ENCODE measurements at places on chromosomes 12 and 14.

GRCh38 chr12:52836042-52836466 is 1.9 kb upstream of the KRT79 start:
- peak; percentile 69 for DNase-seq

DNA sequence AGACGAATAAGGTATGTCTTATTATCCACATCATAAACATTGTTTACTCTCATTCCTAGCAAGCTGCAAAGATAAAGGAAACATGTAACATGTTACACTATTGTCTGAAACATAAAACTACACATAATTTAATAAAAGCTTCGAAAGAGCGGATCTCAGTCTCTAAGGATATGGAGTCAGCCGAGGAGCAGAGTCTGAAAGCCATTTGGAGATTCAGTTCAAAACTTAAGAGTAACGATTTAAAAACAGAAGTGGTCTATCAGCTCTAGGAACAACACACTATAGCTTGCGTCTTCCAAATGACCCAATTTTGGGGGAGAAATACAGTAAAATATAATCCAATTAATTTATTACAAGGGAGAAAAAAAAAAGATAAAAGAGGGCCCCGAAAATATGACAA is 775 bp downstream of the NEMF start:
- no peak for DNase-seq

GRCh38 chr12:110503432-110503831 is 1.3 kb downstream of the RAD9B start:
- DNase-seq, result no peak

DNA sequence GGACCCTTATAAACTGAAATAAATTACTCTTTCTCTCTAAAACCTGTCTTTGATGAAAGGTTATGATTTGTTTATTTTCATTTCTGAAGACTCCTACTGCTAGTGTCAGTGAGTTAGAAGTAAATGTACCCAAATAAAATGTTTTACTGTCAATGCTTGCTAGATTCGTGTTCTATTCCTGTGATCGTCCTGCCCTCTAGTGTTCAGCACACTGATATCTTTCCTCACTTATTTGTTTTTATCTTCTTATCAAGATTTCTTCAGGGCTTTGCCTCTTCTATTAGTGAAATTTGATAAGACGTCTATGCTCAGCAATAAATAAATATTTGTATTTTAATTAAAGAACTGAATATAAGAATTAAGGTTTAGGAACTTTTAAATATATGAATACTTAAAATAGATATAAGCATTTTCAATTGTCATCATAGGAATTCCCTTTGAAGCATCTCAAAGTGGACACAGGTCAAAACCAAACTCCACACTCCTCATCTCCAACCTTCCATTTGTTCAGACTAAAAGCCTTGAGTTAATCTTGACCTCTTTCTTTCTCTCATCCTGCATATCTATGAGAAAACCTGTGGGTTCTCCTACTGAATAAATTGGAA is 75.8 kb downstream of the C12orf50 start:
- DNase-seq, result peak; percentile 60

GRCh38 chr14:77557391-77557790 is 58.8 kb upstream of the ISM2 start:
- no peak for DNase-seq

GRCh38 chr14:100754020-100754419 is 27.3 kb downstream of the DLK1 start:
- DNase-seq, result no peak

GRCh38 chr12:89949457-89950195 is 241.0 kb upstream of the ATP2B1 start:
- peak; percentile 81 for DNase-seq

- no peak for DNase-seq
Measured at GRCh38 chr14:95304342-95304741, 15.4 kb downstream of the CLMN start.

DNA sequence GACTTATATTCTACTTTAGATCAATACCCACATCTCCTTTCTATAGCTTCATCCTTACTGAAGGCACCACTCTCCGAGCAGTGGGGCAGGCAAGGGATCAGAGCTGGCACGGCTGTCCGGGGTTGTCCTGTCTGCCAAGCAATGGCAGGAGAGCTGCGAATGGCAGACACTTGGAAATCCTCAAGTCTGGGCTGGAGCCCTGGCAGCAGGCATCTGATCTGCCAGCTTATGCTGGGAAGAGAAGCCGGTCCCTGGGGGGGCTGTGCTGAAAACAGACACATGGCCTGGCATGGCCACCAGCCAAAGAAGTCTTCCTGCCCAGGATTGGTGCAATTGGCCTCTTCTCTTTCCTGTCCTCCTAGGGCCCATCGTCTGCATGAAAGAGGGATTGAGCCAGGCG is 280.2 kb upstream of the PWP1 start:
- no peak for DNase-seq

DNA sequence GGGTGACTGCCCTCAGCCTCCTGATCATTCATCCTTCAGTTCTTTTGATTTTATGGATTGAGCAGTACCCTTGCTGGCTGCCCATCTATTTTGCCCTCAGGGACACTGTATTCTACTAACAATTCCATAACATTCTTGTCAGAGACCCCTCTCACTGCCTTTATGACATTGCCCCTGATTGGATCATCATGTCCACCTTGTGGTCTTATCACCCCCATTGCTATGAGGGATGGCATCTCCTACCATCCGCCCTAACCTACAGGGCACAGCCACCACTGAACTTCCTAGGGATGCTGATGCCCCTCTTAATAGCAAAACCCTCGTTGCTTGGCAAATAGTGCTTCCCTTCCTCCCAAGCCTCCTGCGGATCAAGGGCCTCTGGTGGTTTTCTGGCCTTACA is 38.8 kb upstream of the HMGA2 start:
- no peak for DNase-seq

DNA sequence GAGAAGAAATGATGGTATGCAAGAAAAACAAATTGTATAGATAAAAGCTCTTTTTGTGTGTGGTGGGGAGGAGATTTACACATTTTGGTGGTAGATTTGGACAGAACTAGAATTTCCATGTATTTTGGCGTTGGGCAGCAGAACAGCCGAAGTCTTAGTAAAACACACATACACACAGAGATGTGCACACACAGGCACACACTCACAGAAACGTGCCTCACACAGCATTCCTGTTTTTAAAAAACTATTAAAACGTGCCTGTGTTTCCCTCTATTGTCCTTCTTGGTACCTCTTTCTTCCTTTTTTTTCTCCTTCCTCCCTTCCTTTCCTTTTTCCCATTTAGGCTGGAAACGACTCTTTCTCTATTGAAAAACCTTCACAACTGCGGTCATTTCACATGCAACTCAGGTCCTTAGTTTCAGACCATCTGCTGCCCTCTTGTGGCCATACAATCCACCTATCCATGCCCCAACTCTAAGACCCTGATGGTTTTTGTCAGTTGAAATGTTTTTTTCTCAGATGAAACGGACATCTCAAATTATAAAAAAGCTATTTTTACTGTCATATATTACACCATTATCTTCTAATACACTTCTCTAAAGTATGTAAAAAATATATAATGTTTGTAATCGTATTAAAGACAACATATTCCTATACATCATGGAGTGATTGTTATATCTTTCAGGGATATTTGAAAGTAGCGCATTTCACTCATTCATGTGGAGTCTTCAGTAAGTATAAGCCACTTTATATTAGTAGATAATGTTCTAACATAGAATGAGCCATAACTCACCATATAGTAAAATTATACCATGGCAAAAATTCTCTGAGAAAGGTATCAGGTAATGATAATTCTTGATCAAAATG is 386.7 kb upstream of the NOVA1 start:
- DNase-seq, result peak; percentile 85

- DNase-seq, result peak; percentile 53
Measured at GRCh38 chr14:50943943-50944646, at the start of gene PYGL. Gene PYGL, minus strand, starts transcription at chr14:50944483. Its CDS starts 80 bp downstream, at chr14:50944403.

DNA sequence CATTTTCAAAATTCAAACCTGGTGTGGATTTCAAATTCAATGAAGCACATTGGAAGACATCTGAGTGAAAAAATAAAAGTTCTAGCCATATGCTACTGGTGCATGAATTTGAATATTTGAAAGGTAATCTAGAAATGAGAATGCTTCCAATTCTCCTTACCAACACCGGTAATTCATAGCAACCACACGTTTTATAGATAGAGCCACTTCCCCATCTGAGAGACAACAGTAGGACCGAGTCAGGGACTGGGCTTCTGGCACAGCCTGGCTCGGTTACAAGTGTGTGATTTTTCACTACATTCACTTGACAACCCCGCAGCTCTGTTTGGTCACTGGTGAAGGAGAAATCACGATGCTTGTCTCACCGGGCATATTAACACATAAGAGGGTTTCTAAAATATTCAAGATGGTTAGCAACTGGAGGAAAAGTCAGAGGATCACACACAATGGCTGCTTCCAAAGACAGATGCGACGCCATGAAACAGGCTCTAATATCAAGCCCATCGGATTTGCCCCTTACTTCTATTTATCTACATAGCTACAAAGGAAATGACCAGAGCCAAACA is 86.5 kb upstream of the FOXN3 start:
- no peak for DNase-seq

- peak; percentile 85 for DNase-seq
Measured at GRCh38 chr12:49741882-49742620, 694 bp downstream of the TMBIM6 start.

DNA sequence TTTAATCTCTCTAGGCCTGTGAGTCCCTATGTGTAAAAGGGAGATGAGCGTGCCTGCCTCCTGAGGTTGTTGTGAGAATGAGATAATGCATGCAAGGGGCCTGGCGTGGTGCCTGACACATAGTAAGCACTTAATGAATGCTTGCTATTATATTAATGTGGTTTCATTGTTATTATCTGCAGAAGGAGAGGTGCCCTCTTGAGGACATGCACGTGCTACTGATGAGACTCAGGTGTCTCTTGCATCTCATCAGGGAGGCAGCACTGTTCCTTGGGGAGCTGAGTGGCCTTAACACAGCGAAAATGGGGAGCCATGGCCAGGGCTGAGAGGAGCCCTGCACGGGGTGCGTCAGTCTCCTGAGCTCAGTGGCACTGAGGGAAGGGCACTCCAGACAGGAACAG is 29.9 kb upstream of the BCDIN3D start:
- peak; percentile 41 for DNase-seq

- no peak for DNase-seq
Measured at GRCh38 chr12:118590406-118591150, 214.2 kb downstream of the SUDS3 start.

GRCh38 chr14:99037777-99038430 is 234.1 kb downstream of the BCL11B start:
- no peak for DNase-seq

GRCh38 chr14:56271970-56272369 is 153.8 kb downstream of the PELI2 start:
- peak; percentile 21 for DNase-seq

DNA sequence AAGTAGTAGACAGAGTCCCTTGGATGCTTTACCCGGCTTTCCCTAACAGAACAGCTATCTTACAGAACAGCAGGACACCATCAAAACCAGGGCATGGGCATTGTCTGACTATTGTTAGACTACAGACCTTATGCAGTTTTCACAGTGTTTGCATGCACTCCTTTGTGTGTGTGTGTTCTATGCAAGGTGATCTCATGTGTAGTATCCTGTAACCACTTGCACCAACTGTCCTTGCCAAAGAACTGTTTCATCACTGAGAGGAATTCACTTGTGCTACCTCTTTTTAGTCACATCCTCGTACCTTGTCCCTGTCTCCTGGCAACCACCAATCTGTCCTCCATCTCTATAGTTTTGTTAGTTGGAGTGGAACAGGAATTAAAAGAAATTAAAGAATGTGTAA is 183.6 kb upstream of the PZP start:
- DNase-seq, result no peak

DNA sequence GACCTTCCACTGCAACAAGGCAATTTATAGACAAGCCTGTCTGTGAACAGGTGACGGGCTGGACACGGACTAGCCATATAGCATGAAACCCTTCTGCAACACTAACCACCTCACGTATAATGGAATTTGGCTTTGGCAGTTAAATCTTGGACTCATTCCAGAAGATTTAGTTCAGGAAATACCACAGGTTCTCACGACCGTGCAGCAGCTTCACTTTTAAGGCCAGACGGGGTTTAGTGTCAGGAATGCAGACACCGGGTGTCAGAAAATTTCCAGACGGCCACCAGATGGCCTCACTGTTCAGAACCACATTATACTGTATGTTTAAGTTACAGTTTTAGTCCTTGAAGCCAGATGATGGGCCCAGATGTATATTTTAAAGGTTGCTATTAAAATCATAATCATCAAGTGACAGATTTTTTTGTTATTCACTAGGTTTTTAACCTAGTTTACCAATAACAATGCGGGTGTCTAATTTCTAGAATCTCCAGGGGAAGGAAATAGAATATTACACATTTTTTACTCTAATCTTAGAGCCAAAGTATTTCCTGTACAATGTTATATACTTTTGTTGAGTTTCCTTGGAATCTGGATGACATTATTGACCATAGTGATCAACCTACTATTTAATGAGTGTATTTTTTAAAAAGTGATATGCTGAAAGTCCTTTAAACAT is 90.5 kb upstream of the TMPO start:
- peak; percentile 62 for DNase-seq

GRCh38 chr12:93667672-93668071 is 9.5 kb upstream of the CRADD start:
- DNase-seq, result peak; percentile 65

DNA sequence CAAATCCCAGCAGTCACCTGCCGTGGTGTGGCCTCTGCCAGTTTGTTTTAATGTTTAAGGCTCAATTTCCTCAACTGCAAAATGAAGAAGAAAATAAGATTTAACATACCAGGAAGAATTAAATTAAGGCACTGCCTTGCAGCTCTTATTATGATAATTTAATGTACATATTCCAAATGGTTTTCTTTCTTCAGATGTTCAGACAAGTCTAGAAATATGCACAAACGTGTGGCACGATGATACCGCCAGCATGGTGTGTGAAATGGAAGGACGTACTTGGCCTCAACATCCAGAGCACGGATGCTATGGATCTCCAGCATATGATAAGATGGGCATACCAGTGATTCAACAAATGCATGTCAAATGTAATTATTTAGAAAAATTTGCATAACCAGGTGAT is 959.4 kb upstream of the TMEM132C start:
- DNase-seq, result no peak

GRCh38 chr12:85820101-85820500 is 16.1 kb downstream of the RASSF9 start:
- DNase-seq, result no peak

DNA sequence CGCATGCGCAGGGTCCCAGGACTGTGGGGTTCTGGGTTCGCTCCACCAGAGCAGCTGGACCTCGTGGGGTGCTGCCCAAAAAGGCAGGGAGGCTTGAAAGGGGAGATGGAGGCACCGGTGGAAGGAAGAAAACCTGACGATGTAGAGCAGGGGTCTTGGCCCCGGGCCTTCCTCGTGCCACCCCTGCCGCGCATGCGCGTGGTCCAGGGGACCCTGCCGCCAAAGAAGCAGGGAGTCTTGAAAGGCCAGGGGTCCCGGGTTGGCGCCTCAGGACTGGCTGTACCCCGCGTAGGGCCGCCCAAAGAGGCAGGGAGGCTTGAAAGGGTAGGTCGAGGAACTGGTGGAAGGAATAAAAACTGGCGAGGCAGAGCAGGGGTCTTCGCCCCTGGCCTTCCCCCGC is 321.0 kb downstream of the ALG10 start:
- DNase-seq, result no peak

- peak; percentile 18 for DNase-seq
Measured at GRCh38 chr12:118334939-118335567, 37.7 kb downstream of the TAOK3 start.

All from fibroblast of mammary gland (primary cell).